ENCODE measurements at places on chromosomes 11 and 22.

DNA sequence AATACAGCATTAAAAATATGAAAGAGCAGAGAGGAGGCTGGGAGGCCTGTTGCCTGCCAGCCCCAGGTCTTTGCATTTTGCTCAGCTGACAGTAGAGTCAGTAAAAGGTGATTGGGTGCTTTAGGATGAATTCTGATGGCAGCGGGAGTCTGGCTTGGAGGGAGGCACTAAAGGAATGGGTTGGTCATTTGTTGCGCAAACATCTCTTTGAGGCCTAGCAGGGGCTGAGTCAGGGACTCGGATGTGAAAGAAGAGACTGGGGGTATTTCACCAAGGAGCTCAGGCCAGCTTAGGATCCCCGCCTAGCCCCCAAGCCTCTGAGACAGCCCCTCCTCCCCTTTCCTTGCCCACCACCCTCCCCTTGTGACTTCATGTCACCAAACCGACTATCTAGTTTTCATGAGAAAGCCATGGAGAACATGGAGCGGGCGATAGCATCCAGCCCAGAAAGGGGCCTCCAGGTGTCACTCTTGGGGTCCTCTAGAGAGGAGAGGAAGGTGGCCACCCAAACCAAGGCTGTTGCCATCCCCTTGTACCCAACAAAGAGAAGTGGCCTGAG lies 9.7 kb downstream of the DGKZ start:
- DNase-seq = no peak

- no peak for DNase-seq
Observed at GRCh38 chr11:64065141-64065465, 29.4 kb downstream of the FLRT1 start.

GRCh38 chr11:71459767-71460320 lies 6.8 kb downstream of the NADSYN1 start:
- DNase-seq = no peak

DNA sequence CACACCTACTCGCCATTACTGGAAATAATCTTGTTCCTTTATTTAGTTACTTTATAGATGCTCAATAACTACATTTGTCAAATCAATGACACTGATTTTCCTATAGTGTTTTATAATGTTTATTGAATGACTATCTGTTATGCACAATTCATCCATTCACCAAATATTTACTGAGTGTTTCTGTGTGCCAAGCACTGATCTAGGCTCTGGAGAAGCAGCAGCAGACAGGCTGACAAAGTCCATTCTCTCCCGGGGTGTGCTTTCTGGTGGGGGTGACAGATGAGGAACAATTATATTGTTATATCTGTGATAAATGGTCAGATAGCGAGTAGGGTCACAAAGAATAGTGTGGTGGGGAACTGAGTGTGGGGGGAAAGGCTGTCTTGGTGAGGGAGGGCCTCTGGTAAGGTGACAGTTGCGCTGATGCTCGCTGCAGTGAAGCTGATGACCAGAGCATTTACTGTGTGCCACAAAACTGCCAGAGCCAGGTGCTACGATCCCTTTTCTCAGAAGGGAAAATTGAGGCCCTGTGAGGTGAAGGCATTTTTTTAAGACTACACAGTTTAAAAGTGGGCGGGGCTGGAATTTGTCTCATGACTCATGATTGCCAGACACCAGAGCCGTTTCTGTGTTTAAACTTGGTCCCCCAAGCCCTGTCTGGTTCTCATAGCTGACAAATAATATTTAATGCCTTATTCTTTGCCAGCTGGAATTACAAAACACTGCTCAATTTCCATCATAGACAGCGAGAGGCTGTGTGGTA lies 10.2 kb downstream of the PACS1 start:
- no peak for DNase-seq

DNA sequence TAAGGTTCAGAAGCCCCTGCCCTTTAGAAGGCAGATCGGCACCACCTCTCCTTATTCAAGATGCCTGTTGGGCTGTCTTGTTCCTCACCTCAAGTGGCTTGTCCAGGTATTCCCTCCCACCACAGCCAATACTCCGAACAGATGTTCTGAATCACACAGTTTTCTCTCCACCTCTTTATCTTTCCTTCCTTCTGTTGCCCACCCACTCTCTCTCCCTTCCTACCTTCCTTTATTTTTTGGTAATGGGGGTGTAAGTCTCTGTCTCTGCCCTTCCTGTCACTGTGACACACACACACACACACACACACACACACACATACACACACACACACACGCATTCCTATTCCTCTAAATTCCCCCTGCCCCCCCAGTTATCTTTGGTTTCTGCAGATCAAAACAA lies 8.4 kb downstream of the BEST1 start:
- DNase-seq = no peak

DNA sequence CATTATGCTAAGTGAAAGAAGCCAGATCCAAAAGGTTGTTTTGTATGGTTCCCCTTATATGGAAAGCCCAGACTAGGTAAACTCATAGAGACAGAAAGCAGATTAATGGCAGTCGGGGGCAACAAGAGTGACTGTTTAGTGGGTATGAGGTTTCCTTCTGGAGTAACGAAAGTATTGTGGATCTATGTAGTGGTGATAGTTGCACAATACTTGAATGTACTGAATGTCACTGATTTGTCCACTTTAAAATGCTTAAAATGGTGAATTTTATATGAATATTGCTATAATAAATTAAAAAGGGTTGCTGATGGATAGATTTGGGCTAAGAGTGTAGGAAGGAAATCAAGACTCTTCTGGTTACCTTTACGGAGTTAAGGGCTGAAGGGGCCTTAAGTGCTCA lies 10.0 kb upstream of the SGSM1 start:
- DNase-seq = no peak

GRCh38 chr22:34849965-34850364 lies 216.0 kb upstream of the ISX start:
- no peak for DNase-seq

DNA sequence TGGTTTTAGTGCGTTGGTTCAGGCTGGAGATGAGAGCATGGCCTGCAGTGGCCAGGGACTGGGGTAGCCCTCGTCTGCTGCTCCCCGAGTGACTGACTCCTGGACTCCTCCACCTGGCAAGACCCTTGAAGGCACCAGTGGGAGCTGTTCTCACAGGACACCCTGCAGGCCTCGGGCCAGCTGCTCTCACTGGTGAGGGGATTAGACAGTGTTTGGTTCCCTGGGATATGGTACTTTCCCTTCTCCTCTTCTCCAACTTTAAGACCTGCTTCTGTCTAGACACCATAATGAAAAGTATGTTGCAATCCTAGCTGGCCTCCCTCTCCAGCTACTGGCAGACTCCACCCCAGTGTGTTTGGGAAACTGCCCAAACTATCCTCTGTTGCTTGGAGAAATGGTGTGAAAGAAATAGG lies 168.8 kb upstream of the CADM1 start:
- no peak for DNase-seq

DNA sequence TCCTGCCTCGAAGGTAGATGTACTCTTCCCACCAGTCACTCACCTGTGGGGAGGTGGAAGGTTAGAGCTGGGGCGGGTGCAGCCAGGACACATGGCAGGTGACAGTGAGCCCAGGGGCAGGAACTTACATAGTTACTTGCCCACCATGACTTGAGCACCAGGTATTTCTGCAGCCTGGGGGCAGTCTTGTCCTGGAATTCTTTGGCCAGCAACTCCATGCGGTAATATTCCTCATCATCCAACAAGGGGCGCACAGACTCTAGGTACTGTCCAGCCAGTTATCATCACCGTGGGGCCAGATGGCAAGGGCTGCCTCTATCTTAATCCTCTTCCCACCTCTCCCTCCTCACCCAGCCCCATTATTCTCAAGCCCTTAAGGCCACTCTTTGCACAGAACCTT lies 2.2 kb downstream of the CPT1B start:
- DNase-seq = no peak

DNA sequence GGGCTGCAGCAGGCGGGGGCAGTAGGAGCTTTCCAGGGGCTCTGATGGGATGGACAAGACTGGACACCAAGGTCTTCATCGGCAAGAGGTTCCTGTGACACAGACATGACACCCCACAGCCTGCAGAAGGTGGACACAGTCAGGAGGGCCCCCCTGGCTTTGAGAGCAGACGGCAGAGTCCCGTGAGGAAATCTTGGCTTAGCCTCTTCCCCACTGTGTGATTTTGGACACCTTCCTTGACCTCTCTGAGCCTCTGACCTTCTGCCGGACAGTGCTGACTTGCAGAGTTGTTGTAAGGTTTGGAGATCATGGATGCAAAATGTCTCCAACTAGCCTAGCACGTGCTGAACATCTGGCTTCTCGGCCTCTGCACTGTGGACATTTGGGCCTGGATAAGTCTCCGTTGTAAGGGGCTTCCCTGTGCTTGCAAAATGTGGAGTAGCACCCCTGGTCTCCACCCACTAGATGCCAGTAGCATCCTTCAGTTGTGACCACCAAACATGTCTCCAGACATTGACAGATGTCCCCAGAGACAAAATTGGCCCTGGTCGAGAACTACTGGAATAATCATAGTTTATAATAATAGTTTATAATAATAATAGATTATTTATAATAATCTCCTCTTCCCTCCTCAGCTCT lies 54.6 kb downstream of the MCM5 start:
- DNase-seq = no peak

GRCh38 chr11:76653012-76653673 lies 17.4 kb downstream of the LRRC32 start:
- DNase-seq = no peak

DNA sequence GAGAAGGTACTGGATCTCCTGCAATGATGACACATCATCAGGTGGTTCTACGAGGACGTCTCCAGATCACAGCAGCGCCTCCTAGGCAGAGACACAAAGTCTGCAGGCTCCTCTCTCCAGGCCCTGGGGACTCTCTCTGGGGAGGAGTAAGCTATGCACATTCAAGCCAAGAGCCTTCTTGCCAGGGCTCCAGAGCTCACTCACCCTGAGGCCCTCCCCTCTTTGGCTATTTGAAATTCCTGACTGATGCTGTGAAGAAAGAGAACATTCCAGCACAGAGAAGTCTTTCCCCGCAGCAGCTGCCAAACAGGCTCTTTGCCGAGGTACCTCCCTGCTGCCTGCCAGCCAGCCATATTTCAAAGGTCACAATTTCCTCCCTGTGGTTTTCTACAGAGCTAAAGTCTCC lies 204.9 kb downstream of the CSNK2A3 start:
- DNase-seq = no peak

DNA sequence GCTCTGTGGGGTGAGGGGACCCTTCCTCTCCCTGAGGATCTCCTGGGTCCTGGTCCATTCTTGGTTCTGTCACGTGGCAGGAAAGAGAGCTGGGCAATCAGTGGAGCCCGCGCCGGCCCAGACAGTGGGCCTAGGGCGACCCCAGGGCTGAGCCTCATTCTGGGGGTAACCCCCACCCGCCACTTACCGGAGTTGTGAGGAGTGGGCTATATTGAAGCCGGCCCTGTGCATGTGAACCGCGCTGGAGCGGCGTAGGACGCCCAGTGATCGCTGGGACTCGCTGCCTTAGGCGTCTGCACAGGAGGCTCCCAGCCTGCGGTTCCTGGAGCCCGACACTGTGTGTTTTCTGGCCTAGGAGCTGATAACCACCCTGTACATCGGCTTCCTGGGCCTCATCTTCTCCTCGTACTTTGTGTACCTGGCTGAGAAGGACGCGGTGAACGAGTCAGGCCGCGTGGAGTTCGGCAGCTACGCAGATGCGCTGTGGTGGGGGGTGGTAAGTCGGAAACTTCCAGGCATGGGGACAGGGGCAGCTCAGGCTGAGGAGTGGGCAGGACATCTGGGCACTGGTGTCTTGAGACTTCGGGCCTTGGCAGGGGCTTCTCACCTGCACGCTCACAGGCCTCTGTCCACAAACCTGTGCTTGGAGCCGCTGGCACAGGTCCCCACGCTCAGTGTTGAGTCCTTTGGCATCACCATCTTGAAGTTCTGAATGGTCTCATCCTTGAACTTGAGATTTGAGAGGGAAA lies 127.1 kb downstream of the KCNQ1OT1 start:
- DNase-seq = no peak

GRCh38 chr22:50313021-50313420 lies 5.6 kb upstream of the PLXNB2 start:
- no peak for DNase-seq

- no peak for DNase-seq
Observed at GRCh38 chr22:40020956-40021355, 26.2 kb downstream of the FAM83F start.

DNA sequence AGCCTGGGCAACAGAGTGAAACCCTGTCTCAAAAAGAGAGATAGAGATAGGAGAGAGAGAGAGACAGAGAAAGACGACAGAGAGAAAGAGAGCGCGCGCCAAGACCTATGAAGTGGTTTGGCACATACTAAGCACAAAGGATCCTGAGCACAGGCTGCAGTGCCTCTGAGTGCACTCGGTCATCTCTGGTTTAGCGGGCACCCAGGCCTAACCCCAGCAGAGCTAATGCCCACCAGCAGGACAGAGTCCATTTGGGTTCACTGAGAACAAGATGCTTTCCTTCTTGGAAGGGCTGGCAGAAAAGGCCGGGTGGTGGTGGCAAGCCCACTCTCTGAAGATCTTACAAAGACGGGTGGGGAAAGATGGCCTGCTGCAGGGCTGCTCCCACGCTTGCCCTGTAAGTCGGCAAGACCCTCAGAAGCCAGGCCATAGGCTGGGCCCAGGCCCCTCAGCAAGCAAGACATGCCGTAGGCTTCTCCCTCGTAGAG lies 3.3 kb downstream of the SCARF2 start:
- DNase-seq = no peak

DNA sequence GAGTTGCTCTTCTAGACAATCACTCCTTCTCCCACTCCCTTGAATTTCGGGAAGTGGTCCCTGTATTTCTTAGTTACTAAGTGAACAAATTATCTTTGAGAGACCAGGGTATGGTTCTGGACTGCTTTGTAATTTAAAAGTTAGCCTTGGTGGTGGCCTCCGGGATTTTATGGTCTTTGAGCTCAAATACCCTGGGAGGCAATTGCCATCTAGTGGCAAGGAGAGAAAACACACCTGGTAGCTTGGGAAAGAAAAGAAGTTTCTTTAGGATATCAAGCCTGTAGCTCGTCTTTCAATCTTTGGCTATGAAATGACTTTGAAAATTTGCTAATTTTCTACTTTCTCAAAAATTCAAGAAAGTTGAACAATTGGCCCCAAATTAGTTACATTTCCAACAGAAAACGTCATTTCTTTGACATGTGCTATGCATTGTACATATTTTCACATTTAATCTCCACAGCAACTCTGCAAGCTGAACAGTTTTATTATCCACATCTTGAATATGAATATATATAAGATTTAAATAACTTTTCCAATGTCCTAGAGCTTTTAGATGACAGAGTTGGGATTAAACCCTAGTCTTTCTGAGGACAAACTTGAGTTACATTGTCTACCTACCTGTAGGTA lies 39.1 kb downstream of the MMP27 start:
- DNase-seq = no peak

DNA sequence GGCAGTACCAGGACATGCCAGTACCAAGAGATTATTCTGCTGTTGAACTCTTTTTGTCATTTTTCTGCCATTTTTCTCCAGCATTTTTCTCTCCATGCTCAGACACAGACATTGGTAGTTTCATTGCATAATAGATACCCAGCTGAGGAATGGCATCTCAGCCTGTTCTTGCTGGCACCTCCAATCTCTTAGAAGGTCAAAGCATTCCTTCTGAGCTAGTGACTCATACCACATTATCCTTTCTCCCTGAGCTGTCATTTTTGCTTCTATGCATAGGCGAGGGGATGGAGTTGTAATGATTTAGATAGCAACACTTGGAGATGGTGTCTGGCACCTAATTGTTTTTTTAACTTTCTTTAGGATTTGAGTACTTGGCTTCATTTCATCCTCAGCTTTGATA lies 321.1 kb downstream of the NELL1 start:
- DNase-seq = no peak

- DNase-seq = no peak
Observed at GRCh38 chr22:47367993-47368945, 605.8 kb downstream of the TBC1D22A start.

Data from GOT3 (cell line).